Fibroblast of the aortic adventitia (primary cell): ENCODE measurements at places on chromosomes 7 and 10.
A peak's percentile ranks its signal among the peaks of the same experiment; 100 is the strongest.

- DNase-seq: no peak
Measured at GRCh38 chr7:112089551-112089950, 116.6 kb downstream of the DOCK4 start.

DNA sequence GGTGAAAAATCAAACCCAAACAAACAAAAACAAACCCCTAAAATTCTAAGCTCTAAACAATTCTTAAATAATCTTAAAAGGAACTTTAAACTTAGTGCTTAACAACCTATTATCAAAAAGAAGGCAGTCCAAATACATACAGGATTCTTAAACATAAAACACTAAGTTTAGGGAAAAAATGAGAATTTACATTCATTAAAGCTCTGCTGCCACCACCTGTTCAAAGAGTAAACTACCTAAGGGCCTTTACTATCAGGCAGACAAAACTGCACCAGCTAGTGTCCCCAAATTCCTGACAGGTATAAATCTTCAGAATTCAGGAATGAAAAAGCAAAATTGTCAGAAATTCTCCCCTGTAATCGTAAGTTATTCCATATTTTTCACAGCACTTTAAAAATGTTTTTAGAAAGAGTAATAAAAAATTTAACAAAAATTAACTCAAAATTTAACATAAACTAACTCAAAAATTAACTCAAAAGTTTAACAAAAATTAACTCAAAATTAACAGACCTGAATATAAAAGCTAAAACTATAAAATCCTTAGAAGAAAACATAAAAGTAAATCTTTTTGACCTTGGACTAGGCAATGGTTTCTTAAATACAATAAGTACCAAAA is 55.1 kb downstream of the PDZD8 start:
- peak; percentile 51 for DNase-seq

DNA sequence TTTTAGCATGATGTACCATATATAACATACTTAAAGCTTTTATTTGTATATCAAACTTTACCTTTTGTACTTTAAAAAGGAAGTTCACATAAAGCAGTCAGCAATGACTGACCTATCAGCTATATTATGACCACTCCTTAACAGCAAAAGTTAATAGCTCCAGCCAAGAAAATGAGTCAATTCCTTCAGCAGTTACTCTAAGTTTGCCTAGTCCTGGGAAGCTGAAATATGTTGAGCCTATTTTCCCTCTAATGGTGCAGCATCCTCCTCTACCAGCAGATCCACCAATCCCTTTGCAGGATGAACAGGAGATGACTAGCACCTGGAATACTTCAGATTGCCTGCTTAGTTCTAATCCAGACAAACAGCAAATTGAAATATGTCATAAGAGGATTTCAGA is 64.2 kb downstream of the CUL2 start:
- DNase-seq: peak; percentile 78

GRCh38 chr7:80362010-80362618 is 149.8 kb downstream of the GNAT3 start:
- DNase-seq: peak; percentile 38

DNA sequence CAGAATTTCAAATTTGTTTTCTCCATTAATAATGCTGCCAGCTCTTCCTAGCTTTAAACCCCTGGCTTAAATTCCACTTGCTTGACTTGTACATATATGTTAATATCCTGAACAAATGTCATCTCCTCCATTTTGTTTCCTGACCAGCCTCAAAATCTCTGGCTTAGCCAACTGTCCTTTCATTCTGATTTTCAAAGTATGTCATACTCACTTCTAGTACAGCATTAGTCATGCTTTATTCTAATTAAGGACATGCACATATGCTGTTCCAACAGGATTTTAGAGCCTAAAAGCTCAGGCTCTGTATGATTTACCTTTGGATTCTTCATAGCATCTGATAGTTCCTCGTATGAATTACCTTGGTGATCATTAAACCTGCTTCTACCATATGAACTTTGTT is 158.3 kb downstream of the ZNF438 start:
- no peak for DNase-seq

DNA sequence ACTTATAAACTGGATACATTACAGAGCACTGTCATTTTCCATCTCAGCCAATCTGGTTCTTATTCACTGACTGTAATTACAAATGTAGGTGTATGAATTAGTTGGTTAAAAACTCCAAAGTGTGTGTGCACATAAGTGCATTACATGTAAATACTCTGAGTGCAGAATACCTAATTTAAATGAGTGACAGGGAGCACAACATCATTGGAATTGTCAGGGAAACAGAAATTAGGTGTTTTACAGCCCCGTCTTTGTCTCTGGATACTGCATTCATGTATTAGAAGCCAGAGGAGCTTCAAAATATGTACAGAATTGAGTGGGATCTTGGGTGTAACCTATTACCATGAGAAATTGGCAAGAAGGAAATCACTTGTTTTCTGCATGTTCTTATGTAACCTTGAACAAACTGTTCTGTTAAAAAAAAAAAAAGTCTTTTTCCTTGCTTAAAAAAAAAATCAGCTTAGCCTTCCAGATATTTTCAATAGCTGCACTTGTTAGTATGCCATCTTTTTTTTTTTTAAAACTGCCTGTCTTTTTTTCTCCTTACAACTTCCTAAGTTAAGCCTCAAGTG is 31.1 kb downstream of the CELF2 start:
- no peak for DNase-seq

DNA sequence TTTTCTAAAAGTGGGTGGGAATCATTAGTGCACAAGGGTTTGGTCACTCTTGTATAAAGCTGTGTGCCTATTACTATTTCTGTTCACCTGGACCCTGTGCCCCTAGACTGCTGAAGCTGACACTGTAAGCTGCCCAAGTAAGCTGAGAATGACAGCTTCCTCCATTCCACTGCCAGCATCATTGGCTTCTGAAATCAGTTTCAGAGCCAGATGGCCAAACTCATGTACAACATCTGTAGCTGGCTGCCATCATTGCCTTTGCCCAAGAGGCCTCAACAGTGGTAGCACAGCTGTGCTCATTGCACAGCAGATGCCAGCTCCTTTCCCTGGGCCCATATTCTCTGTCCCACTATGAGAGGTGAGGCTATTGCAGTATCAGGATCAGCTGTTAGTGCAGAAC is 165.7 kb downstream of the CPEB3 start:
- DNase-seq: peak; percentile 25

- no peak for DNase-seq
Measured at GRCh38 chr7:97623333-97623732, 108.6 kb upstream of the TAC1 start.

DNA sequence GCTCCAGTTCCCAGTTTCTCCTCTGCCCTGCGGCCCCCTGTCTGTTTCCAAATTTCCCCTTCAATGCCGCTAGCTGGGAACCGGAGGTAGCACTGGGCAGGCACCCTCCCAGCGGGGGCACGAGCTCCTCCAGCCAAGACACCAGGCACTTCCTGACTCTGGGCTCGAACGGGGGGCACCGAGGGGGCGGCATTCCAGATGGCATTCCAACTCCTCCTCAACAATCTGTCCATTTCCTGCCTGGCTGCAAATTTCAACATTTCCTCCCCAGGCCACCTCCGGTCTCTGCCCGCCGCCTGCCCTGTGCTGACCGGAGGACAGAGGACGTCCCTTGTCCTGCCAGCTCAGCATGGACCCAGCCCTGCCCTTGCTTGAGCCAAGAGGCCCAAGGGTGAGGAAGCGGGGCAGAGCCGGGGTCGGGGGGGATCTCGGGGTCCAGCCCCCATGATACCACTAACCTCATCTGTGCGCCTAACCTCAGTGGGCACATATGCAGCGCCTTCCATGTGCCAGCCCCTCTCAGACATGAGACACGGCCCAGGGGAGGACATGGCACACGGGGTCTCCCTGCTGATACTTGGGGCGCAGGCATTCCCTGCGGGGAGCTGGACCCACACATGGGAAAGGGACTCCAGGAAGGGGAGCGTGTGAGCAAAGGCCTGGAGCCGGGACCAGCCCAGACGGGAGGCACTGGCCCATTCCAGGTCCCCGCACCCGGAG is 58.0 kb downstream of the PDGFA start:
- DNase-seq: no peak

DNA sequence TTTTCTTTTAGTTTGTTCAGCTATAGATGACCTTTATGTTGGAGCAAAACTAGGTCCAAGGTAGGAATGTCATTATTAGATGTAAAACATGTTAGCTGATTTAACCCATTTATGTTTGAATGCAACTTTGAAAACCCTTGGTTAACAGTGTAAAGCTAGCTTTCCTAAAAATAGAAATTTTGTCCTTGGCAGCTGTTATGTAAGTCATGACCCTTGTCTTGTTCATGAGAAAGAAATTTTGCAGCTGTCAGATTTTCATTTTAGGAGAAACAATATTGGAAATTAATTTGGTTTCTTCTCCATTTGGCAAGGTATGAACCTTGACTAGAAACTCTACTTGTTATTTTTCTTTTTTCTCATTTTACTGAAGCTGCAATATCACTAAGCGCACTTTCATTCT is 23.9 kb upstream of the CCAR1 start:
- DNase-seq: peak; percentile 4

- DNase-seq: no peak
Measured at GRCh38 chr7:152624228-152624627, 51.7 kb downstream of the XRCC2 start.

DNA sequence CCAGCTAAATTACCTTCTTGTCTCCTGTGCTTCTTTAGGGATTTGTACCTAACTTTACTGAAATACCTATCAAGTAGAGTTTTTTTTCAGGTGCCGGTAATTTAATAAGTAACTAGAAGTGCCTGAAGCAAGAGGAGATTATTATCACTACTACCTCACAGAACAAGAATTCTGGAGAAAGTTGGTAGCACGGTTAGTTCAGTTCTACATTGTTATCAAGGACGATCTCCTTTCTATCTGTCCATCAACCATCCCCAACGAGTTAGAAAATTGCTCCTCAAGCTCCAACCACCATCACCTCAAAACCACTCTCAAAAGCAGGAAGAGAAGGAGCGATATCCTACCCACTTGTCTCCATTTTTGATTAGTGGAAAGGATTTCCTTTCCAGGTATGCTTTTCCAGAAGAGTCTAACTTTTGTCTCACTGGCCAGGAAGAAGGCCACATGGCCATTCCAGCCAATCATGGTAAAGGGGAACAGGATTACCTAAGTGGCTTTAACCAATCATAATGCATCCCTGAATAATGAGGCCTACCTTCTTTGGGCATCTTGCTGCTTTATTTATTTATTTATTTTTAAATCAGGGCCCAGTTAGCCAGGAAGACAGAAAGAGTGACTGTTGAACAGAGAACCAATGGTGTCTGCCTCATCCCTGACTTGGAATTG is 265.2 kb downstream of the SNX13 start:
- no peak for DNase-seq

GRCh38 chr10:46245381-46245900 is 41.4 kb upstream of the ANTXRL start:
- no peak for DNase-seq

DNA sequence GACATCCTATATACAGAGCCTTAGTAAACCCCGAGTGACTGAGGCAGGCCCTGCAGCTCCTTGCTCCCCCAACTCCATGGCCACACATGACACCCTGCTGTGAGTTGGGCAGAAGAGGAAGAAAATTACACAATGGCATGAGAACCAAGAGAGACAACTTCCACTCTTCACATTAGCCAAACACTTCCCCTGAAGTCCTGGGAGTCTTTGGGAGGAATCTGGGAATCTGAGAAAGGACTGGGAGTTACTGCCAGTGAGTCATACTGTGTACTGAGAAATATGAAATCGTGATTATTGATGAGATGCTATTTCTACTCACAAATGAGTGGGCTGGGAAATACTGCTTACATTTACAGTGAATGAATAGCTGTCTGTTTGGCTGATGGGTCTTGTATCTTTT is 116.6 kb downstream of the SPAG6 start:
- DNase-seq: no peak

DNA sequence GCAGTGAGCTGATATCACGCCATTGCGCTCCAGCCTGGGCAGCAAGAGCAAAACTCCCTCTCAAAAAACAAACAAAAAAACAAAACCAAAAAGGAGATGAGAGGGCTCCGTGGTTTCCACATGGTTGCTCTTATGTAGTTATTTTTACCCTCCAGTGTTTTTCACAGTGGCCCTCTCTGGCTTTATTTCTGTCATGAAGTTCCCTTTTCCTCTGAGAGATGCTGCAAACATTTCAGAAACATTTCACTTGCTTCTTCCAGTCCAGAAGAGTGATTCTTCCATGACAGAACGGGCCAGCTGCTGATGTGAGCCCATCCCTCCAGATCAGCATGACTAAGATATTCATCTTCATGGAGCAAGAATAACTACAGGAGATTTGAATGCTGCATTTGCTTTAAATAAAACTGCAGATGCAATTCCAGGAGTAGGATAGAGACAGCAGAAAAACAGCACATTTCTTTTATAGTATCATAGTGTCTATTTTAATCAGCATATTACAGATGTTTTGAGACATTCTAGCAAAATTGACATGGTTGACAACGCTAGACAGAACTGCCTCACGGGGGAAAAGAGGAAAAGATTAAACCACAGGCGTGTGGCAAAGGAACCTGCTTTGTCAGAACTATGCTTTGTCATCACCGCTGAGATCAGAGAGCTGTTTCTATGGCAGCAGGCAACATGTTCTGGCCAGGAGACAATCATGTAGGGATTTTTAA is 40.3 kb downstream of the NRCAM start:
- peak; percentile 70 for DNase-seq

GRCh38 chr10:128191847-128192246 is 65.6 kb upstream of the MKI67 start:
- DNase-seq: no peak

DNA sequence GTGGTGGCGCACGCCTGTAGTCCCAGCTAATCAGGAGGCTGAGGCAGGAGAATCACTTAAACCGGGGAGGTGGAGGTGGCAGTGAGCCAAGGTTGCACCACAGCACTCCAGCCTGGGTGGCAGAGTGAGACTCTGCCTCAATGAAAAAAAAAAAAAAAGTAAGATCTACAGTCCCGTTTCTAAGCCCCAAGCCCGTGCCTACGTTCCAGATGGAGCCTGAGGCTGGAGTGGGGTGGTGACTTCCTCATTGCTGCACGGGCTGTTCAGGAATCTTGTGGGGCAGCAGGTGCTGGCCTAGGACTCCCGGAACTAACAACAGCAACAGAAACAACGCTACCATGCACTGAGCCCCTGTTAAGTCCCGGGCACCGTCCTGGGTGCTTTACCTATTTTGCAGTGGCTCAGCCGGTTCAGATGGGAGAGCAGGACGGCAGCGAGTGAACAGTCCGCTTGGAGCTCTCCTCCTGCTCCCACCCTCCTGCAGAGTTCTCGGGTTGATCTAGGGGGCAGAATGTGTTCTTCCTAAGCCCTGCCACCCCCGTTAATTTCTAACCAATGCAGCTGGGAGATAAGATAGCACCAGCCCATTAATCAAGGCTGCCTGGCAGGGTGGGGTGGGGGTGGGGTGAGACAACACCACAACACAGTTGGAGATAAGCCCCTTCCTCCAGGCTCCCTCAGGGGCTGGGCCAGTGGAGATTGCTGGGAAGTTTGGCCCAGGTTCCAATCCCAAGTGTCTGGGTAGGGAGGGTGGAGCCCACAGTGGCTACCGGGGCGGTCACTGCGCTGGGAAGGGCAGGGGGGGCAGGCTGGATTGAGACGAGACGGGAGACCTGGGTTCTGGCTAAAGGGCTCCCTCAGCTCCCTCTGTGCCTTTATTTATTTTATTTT is 17.0 kb upstream of the SFRP5 start:
- peak; percentile 28 for DNase-seq

GRCh38 chr7:134504660-134505164 is 22.7 kb upstream of the AKR1B10 start:
- no peak for DNase-seq
